ENCODE measurements at places on chromosomes 2 and 18. TPM values are rescaled to one million over a fixed set of nuclear protein-coding genes. Genes with fewer than 3 reads are reported as not detected.

GRCh38 chr18:43396266-43396665 is 119.0 kb upstream of the SYT4 start:
- no peak for DNase-seq

DNA sequence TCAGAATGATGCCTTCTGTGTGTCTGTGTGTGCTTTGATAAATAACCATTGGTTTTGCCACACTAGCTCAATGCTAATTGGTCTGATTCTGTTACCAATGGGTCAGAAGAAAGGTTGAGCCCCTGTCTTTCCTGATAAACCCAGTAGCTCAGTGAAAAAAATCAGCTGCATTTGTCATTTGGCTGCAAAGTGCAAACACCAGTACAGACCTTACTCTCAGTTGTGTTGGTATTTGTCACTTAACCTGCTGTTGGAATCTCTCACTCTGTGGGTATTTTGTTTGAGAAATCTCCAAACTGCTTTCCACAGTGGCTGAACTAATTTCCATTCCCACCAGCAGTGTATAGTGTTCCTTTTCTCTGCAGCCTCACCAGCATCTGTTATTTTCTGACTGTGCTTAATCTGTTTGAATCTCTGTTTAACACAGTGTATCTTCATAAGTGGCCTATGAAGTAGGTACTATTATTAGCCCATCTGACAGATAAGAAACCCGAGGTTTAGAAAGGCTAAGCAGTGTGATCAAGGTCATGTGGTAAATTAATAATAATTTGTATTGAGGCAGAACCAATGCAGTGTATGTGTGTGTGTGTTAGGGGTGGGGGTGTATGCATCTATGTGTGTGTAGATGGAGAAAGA is 26.7 kb downstream of the LIMS1 start:
- DNase-seq, result no peak

DNA sequence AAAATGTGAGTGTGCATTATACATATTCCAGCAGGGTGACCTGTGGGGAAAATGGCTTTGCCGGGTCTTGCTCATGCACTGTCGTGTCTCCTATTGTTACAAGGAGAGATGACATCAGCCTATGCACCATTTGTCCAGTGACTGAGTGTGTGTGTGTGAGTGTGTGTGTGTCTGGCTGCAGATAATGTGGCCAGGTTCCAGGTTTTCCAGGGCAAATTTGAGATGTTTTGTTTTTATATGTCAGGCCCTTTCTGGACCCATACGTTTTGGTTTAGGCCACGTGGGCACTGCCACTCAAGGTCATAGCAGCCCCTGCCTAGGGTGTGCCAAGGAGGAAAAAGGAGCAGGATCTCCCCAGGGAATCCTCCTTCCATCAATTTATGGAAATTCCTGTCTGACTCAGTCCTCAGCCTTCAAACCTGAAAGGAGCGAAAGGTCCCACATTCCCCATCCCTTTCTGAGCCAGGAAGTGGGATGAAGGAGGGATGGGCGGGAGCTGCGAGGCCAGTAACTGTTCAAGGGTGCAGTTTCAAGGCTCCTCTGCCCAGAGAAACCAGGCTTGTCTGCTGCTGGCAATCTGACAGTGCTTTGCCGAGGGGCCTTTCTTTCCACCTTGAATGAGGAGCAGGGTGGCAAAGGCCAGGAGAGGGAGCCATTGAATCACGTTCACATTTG is 93.0 kb upstream of the SMAD2 start:
- DNase-seq, result peak; percentile 47

The GAREM1 gene
- not detected for total RNA-seq
